ENCODE measurements at places on chromosomes 4 and X.

GRCh38 chrX:101357166-101357795, 8.7 kb upstream of the TIMM8A start:
- no peak overlapping the region for H3K27ac ChIP-seq
- H3K36me3 ChIP-seq = no peaks in the 10 kb centered on the region
- no peaks in the 10 kb centered on the region for H3K4me1 ChIP-seq
- no peak for DNase-seq

- H3K27me3 ChIP-seq = no peaks in the 10 kb centered on the region
- peaks cover 23% of the 10 kb centered on the region for H3K4me1 ChIP-seq
- DNase-seq = no peak
- no peak overlapping the region for H3K4me3 ChIP-seq
Observed at GRCh38 chr4:74056114-74056857, 17.8 kb upstream of the CXCL3 start.

- no peak overlapping the region for H3K27ac ChIP-seq
- no peaks in the 10 kb centered on the region for H3K27me3 ChIP-seq
- no peak overlapping the region for H3K4me3 ChIP-seq
- no peak for DNase-seq
- peaks cover 45% of the 10 kb centered on the region for H3K4me1 ChIP-seq
Observed at GRCh38 chr4:76386566-76387305, 34.2 kb downstream of the CCDC158 start.

GRCh38 chr4:173242466-173243250, 74.0 kb downstream of the GALNT7 start:
- peaks cover 90% of the 10 kb centered on the region for H3K4me1 ChIP-seq
- no peaks in the 10 kb centered on the region for H3K27me3 ChIP-seq
- H3K36me3 ChIP-seq = no peaks in the 10 kb centered on the region
- peak overlapping the region; percentile 82 for H3K27ac ChIP-seq
- no peak for DNase-seq
- no peak overlapping the region for H3K4me3 ChIP-seq

- H3K4me3 ChIP-seq = no peak overlapping the region
- H3K27me3 ChIP-seq = peaks cover 12% of the 10 kb centered on the region
- peak overlapping the region; percentile 61 for H3K27ac ChIP-seq
- DNase-seq = no peak
- no peaks in the 10 kb centered on the region for H3K36me3 ChIP-seq
Observed at GRCh38 chr4:76011018-76011670, 3.8 kb upstream of the CXCL9 start.

GRCh38 chrX:155577682-155578081, 35.1 kb downstream of the TMLHE start:
- H3K27me3 ChIP-seq = no peaks in the 10 kb centered on the region
- no peaks in the 10 kb centered on the region for H3K36me3 ChIP-seq
- DNase-seq = peak; percentile 11
- H3K27ac ChIP-seq = no peak overlapping the region

GRCh38 chr4:139847602-139848001, 182.0 kb downstream of the MGST2 start:
- H3K27me3 ChIP-seq = no peaks in the 10 kb centered on the region
- peaks cover 56% of the 10 kb centered on the region for H3K4me1 ChIP-seq
- DNase-seq = no peak

All from WTC11 (cell line).